ENCODE measurements at places on chromosomes 2 and 18.

DNA sequence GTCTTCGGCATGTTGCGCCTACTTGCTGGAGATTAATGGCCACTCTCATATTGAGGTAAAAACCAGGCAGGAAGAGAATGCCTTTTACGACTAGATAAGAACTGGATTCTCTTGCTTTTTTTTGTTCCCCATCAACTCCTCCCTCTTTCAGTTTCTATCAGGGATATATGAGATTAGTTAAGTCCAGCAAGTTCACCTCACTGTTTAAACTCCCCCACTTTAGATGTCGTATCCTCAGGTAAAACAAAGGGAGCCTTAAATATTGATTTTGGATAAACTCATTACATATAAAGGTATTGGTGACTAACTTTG is 98.4 kb downstream of the PLEKHM3 start:
- no peak for DNase-seq

- no peak for DNase-seq
These were observed 40.5 kb downstream of the NHEJ1 start for GRCh38 chr2:219120082-219120481.

GRCh38 chr18:51250458-51251024 is 53.1 kb upstream of the MEX3C start:
- DNase-seq, result no peak

DNA sequence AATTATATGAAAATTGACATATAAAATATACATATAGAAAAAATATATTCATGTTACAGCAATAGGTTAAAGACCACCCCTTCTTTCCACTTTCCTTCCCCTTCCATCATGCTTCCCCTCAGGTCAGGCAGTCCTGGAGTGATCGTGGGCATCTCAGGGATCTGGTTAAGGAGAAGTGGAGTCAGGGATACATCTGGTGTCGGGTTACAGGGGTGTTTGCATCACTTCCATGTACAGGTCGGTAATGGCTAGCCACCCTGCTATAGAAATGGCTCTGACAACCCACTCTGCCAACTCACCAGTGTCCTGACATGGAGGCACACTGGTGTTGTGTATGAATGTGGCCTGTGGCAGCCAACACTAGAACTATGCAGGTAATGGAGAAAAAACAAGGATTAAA is 36.3 kb upstream of the LGALSL start:
- DNase-seq, result no peak

GRCh38 chr18:24176727-24177416 is 38.0 kb downstream of the CABYR start:
- peak; percentile 6 for DNase-seq

- DNase-seq, result no peak
These were observed 54.3 kb downstream of the HAUS1 start for GRCh38 chr18:46158499-46158898.

DNA sequence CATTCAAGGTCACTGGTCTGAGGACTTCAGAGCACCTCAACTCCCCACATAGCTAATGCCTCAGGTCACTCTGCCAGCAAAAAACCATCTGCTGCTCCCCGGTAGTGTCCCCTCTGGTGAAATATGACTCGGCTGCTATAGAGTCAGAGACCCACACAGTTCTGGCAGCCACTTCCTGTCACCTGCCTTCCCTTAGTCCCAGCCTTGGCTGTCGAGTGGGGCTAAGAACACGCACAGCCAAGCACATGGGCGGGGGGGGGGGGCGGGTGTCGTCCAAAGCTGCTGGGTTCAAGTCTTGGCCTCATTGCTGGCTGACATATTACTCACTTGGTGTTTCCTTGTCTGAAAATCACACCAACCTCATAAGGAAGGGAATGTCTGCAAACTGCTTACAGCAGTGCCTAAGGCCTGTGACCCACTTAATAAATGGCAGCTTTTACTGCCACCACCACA is 37.5 kb downstream of the POLR1A start:
- DNase-seq, result peak; percentile 28

GRCh38 chr2:131010566-131010965 is 82.7 kb downstream of the FAM168B start:
- no peak for DNase-seq

DNA sequence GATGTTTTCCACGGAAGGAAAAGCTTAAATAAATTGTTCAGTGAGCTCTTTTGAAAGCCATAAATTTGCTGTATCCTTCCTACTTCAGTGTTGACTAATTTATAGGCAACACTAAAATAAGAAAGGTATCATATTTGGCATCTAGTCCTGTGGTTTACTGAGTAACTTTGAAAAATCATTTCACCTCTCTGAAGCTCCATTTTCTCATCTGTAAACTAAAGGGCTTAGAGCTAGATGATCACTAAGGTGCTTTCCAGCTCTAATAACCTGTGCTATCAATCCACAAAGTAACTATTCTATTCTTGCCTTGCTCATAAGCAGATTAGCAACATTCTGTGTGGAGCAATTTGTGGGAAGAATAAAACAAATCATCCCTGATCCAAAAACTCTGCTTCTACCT is 3.6 kb upstream of the MYOM1 start:
- no peak for DNase-seq

- no peak for DNase-seq
These were observed 414.5 kb downstream of the TNS1 start for GRCh38 chr2:217588266-217588665.

GRCh38 chr2:190649798-190650390 is 1.0 kb downstream of the NAB1 start:
- DNase-seq, result peak; percentile 16

Measured in stimulated activated CD4-positive, alpha-beta T cell treated with anti-CD3 and anti-CD28 coated beads, Interleukin-2, amount 100 ng/mL, for 4 hours (primary cell).